ENCODE measurements at places on chromosomes 1 and 21.

DNA sequence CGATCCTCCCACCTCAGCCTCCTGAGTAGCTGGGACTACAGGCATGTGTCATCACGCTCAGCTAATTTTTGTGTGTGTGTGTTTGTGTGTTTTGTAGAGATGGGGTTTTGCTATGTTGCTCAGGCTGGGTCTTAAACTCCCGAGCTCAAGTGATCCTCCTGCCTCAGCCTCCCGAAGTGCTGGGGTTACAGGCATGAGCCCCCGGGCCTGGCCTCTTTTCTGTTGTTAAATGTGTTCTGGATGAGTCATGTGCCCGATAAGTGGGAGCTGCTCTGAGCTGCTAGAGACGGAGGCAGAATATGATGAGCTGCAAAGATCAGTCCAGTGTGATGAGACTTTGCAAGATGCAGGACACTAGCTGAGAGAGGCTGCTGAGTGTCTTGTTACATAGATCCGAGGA lies 75.5 kb downstream of the VPS13D start:
- no peak for DNase-seq

DNA sequence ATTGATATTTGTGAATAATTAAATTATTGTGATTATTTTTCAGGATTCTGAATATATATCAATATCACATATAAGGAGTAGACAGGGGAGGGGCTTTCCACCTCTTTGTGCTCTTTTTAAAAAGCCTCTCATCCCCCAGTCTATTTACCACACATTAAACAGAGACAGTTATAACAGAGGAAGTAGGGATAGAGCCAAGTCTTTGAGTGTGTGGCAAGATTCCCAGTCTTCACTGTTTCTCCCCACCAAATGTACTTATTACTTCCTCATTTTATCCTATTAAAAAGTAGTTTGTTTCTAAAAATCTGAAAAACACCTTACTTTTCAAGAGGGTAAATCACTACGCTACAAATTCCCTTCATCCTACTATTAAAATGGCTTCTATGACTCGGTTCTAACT lies 46.7 kb downstream of the EPS15 start:
- no peak for DNase-seq

DNA sequence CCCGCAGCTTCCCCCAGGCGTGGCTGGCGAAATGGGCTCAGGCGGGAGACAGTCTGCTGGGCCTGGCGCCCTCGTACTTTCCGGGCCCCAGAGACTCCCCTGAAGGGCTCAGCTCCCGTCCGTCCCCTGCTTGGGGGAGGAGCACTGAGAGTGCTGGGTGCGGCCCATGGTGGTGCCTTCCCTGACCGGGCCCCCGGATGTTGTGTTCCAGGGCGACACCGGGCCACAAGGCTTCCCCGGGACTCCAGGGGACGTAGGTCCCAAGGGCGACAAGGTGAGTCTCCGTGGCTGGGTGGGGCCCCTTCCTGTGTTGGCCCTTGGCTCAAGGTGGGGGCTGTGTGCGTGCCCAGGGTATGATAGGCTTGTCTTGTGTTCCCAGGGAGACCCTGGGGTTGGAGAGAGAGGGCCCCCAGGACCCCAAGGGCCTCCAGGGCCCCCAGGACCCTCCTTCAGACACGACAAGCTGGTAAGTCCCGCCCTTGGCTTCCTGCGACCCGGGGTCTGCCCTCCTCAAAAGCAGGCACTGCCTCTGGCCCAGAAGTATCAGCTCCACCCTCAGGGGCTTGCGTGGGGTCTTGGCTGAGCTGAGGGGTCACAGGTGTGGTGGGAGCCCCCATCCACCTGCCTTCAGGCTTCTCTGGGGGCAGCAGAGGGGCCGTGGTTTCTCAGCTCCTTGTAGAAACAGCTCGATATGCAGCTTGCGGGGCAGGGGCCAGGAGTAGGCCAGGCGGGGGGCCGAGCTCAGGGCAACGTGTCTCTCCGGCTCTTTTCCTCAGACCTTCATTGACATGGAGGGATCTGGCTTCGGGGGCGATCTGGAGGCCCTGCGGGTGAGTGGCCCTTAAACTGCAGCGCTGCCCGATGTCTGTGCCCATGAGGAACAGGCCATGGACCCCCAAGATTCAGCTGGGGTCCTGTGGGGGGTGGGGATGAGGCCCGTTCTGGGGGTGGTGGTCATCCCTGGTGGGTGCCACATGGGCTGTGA lies 62.3 kb downstream of the SLC19A1 start:
- DNase-seq, result no peak

DNA sequence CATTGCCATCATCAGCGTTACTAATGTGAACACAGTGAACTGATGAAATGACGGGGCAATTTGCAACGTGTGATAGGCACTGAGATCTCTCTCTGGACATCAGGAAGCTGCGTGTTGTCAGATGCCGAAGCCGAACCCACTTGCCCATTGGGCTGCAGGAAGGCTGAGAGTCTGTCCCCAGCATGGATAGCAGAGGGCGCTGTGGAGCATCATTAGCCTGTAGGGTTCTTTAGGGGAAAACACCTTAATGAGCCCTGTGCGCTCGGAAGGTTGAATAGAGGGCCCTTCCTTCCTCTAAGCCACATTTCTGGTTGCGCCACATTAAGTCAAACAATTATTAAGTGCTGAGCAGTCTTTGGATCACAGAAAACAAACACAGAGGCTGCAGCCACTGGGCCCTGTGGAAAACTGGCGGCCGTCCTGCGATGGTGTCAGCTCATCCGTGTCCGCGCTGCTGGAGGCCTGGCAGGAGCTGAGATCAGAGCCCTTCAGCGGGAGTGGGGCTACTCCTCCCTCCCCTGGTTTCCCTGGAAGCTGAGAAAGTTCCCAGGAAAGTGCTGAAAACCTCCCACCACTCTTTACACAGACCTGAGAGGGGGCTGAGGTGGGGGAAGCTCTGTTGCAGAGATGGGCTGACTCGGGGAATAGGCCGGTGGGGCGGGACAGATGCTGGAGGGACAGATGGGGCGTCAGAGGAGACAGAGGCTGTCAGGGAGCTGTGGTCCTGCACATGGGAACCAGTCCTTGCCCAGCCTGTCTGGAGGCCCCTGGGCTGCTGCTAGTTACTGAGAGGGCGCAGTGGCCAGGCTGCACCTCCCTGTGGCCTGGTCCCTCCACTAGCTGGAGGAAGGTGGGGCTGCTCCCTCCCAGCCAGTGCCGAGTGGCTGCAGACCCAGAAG lies 12.7 kb downstream of the TFF2 start:
- peak; percentile 67 for DNase-seq

- no peak for DNase-seq
Measured at GRCh38 chr1:188466539-188466938, 1637.8 kb downstream of the PLA2G4A start.

All from activated CD8-positive, alpha-beta memory T cell treated with anti-CD3 and anti-CD28 coated beads for 1 hour (primary cell).